ENCODE measurements at places on chromosomes 16 and 17. TPM values are rescaled to one million over a fixed set of nuclear protein-coding genes. Genes with fewer than 3 reads are reported as not detected.
A peak's percentile ranks its signal among the peaks of the same experiment; 100 is the strongest.

RPH3AL gene
- total RNA-seq: 9.9 TPM

DNA sequence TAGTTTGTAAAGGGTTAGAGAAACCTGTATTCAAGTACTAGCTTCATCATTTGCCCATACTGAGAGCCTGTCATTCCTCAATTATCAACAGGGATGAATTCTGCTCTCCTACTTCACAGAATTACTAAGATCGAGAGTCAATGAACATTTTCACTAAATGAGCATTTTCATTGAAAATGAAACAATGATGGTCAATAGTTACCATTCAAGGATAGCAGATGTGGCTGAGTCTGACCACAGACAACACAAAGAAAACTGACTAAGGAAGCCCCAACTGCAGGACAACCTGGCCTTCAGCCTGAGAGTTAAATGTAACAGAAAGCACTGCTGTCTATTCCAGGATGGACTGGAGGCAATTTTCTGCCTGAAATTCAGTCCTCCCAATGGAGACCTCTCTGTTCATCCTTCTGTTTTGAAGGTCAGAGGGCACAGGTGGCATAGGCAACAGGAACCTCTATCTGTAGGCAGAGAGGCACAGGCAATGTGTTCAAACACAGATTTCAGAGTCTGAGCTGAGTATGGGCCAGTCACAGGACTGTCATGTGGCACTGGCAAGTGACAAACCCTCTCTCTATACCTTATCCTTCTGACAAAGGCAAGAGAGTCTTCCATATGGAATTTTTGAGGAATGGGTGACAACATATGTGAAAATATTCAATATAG lies 19.5 kb downstream of the TRAF4 start:
- DNase-seq: no peak
- no peak overlapping the region for H3K4me3 ChIP-seq
- no peaks in the 10 kb centered on the region for H3K27me3 ChIP-seq
- no peaks in the 10 kb centered on the region for H3K36me3 ChIP-seq

- no peak overlapping the region for H3K27ac ChIP-seq
- H3K36me3 ChIP-seq: no peaks in the 10 kb centered on the region
- H3K27me3 ChIP-seq: no peaks in the 10 kb centered on the region
- no peak overlapping the region for H3K4me3 ChIP-seq
- no peak for DNase-seq
Observed at GRCh38 chr16:59658572-59658971, 924.5 kb upstream of the GOT2 start.

- H3K4me1 ChIP-seq: peaks cover 3% of the 10 kb centered on the region
- no peak overlapping the region for H3K27ac ChIP-seq
- H3K36me3 ChIP-seq: no peaks in the 10 kb centered on the region
- no peaks in the 10 kb centered on the region for H3K27me3 ChIP-seq
- DNase-seq: no peak
Observed at GRCh38 chr17:37301288-37301687, 74.5 kb upstream of the C17orf78 start.

KRTAP17-1 gene
- not detected for total RNA-seq

DNA sequence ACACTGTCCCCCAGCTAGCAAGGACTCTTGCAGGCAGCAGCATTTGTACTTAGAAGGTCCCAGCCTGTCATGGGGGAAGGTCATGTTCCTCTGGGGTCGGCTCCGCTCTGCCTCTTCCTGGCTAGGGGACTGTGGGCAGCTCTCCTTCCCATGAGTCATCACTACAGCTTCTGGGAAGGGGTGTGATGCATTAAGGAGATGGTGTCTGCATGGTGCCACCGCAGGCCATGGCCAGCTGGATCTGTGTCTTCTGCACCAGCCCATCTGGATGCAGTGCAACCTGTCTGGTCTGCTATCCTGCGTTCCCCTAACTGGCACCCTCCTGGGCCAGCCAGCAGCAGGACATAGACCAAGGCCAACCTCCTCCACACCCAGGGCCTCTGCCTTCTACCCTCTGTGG lies 6.3 kb downstream of the STARD3 start:
- no peak for DNase-seq
- no peak overlapping the region for H3K4me3 ChIP-seq
- no peaks in the 10 kb centered on the region for H3K36me3 ChIP-seq
- peaks cover 3% of the 10 kb centered on the region for H3K4me1 ChIP-seq

KRTAP4-5 gene
- not detected for total RNA-seq

- no peak for DNase-seq
- H3K4me1 ChIP-seq: no peaks in the 10 kb centered on the region
- H3K27ac ChIP-seq: no peak overlapping the region
- H3K36me3 ChIP-seq: no peaks in the 10 kb centered on the region
Observed at GRCh38 chr17:77295241-77295853, 154.6 kb downstream of the SEC14L1 start.

DNA sequence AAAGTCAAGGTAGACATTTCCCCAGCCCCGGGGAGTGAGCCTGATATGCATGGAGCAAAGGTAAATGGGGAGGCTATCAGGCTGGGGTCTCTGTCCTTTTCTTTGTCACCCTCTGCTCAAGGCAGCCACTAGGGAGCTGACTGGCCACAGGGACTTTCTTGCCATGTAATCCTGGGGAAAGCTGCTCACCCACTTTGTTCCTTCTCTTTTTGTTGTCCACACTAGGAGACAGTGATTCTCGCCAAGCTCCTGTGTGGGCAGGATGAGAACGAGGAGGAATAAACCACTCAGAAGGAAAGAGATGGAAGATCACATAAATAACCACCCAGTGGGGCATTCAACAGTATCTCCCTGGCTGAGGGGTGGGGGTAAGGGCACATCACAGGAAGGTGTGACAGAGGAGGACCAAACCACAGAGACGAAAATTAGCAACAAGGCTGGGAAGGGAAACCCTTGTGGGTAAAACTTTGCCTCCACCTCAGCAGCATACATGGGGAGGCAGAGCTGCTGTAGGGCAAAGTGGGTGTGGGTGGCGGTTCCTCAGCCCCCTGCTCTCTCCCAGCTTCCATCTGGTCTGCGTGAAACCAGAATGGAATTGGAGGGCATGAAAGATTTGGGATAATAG lies 26.2 kb upstream of the CCL1 start:
- DNase-seq: no peak
- no peak overlapping the region for H3K4me3 ChIP-seq
- H3K27me3 ChIP-seq: no peaks in the 10 kb centered on the region
- no peaks in the 10 kb centered on the region for H3K36me3 ChIP-seq
- H3K27ac ChIP-seq: no peak overlapping the region

GRCh38 chr16:9647981-9648701 lies 534.1 kb downstream of the GRIN2A start:
- H3K27me3 ChIP-seq: no peaks in the 10 kb centered on the region
- no peak overlapping the region for H3K4me3 ChIP-seq
- no peaks in the 10 kb centered on the region for H3K36me3 ChIP-seq
- H3K4me1 ChIP-seq: no peaks in the 10 kb centered on the region
- no peak overlapping the region for H3K27ac ChIP-seq
- no peak for DNase-seq

GRCh38 chr17:31318851-31319661 lies 2.4 kb downstream of the EVI2A start:
- H3K27ac ChIP-seq: peak overlapping the region; percentile 71
- no peaks in the 10 kb centered on the region for H3K27me3 ChIP-seq
- H3K4me1 ChIP-seq: no peaks in the 10 kb centered on the region
- peak overlapping the region; percentile 22 for H3K4me3 ChIP-seq
- H3K36me3 ChIP-seq: no peaks in the 10 kb centered on the region

DYNLL2 gene
- total RNA-seq: 6.1 TPM

DNA sequence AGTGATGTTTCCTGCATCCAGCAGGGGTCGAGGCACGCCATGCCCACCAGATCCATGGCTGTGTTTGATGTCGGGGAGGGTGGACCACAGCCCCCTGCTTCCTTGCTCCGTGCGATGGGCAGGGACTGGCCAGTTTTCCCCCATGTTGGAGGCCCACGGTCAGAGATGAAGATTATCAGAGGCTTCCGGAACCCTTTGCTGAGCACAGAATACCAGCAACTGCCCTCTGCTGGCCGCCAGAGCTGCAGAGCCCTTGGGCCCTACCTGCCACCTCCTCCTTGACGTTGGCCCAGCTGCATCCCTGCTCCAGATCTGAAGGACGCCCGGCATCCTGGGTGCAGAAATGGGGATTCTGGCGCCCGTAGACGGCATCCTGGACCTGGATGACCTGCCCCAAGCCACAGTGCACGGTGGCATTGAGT lies 23.7 kb upstream of the BCO1 start:
- no peaks in the 10 kb centered on the region for H3K4me1 ChIP-seq
- DNase-seq: no peak
- H3K27ac ChIP-seq: no peak overlapping the region
- no peak overlapping the region for H3K4me3 ChIP-seq

- H3K4me1 ChIP-seq: peaks cover 4% of the 10 kb centered on the region
- H3K27ac ChIP-seq: no peak overlapping the region
- DNase-seq: peak; percentile 66
- no peaks in the 10 kb centered on the region for H3K27me3 ChIP-seq
- H3K4me3 ChIP-seq: no peak overlapping the region
Observed at GRCh38 chr16:66894948-66895688, 14.8 kb downstream of the PDP2 start.

DNA sequence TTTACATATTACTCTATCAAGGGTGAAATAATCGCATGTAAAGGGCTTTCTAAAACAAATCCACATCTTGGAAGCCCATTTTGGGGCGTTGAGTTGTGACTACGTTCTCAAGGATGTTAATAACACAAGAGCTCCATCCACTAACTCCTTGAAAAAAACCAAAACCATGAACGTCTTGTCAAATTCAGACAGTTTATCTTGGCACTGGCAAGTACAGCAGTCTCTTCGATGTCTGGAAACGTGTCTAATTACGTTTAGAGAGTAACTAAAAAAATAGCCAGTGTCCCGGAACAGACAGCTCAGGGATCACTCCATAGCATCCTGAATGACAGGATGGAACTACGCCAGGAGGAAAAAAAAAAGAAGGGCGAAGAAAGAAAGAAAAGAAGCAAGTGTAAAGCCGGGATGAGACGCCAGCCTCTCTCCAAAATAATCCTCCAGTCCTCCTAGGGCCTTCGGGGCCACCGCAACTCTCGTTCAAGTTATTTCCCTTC lies 954 bp downstream of the MYO1D start:
- DNase-seq: no peak
- H3K27me3 ChIP-seq: no peaks in the 10 kb centered on the region

- no peak for DNase-seq
- no peak overlapping the region for H3K27ac ChIP-seq
- peaks cover 4% of the 10 kb centered on the region for H3K4me1 ChIP-seq
- H3K27me3 ChIP-seq: no peaks in the 10 kb centered on the region
- H3K36me3 ChIP-seq: no peaks in the 10 kb centered on the region
Observed at GRCh38 chr17:50049636-50050035, 6.3 kb upstream of the ITGA3 start.

SOST gene
- total RNA-seq: not detected

DNA sequence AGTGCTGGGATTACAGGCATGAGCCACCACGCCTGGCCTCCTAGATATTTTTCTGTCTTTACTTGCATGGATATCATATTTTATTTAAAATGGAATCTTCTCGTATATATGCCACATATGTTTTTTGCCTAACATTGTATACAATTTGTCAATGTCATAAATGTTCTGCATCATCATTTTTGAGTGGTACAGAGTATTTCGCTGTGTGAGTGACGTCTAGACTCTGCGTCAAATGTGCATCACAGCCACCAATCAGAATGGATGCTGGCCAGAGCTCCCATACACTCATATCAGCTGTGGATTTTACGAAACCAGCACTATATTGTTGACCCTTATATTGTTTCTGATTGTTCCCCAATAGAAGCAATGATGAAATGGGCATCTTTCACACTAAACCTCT lies 57.2 kb downstream of the ERCC4 start:
- H3K4me1 ChIP-seq: no peaks in the 10 kb centered on the region
- no peaks in the 10 kb centered on the region for H3K36me3 ChIP-seq
- DNase-seq: no peak
- H3K27me3 ChIP-seq: no peaks in the 10 kb centered on the region
- no peak overlapping the region for H3K4me3 ChIP-seq

GRCh38 chr17:72022328-72023275 lies 98.2 kb upstream of the SOX9 start:
- no peaks in the 10 kb centered on the region for H3K4me1 ChIP-seq
- no peaks in the 10 kb centered on the region for H3K36me3 ChIP-seq
- no peak overlapping the region for H3K4me3 ChIP-seq
- DNase-seq: no peak
- no peak overlapping the region for H3K27ac ChIP-seq

- H3K4me3 ChIP-seq: no peak overlapping the region
- H3K36me3 ChIP-seq: no peaks in the 10 kb centered on the region
- H3K27ac ChIP-seq: no peak overlapping the region
- DNase-seq: no peak
Observed at GRCh38 chr17:66357037-66357436, 54.6 kb downstream of the PRKCA start.

- H3K4me1 ChIP-seq: no peaks in the 10 kb centered on the region
- no peak for DNase-seq
Observed at GRCh38 chr16:3514621-3515020, 13.8 kb downstream of the CLUAP1 start.

DNA sequence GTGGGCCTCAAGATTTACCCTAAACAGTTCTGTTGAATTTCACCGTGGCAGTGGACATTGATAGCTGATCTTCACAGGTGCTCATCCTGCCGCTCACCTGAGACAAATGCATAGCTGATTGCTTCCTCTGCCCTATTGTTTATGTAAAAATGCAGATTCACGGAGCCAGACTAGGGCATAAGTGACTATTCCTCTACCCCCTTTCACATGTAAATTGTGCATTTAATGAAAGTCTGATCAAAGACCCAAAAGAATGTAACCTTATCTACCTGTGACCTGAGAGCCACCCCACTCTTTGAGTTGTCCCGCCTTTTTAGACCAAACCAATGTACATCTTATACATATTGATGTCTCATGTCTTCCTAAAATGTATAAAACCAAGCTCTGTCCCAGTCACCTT lies 312.4 kb upstream of the CDH5 start:
- no peaks in the 10 kb centered on the region for H3K36me3 ChIP-seq
- no peak overlapping the region for H3K4me3 ChIP-seq
- no peaks in the 10 kb centered on the region for H3K27me3 ChIP-seq
- no peaks in the 10 kb centered on the region for H3K4me1 ChIP-seq
- DNase-seq: no peak

Measured in uterus (tissue), 4 donors.